ENCODE measurements at places on chromosomes 4 and X.

DNA sequence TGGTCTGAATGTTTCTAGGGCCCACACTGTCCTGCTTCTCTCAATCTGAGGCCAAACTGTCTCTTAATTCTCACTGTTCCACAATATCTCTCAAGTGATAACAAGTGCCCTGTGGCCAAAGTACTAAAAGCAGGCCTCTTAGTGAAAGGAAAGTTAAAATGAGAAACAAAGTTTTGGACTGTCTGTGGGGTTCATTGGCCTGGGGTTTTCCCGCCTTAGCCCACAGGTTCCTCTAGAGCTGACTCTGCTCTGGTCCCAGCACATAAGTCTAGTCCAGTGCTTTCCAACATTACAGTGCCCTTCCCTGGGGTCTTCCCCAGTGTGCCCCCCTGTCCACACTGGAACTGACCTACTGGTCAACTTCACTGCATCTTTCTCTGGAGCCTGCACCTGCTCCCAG lies 6.3 kb downstream of the MAGEB1 start:
- DNase-seq = no peak

DNA sequence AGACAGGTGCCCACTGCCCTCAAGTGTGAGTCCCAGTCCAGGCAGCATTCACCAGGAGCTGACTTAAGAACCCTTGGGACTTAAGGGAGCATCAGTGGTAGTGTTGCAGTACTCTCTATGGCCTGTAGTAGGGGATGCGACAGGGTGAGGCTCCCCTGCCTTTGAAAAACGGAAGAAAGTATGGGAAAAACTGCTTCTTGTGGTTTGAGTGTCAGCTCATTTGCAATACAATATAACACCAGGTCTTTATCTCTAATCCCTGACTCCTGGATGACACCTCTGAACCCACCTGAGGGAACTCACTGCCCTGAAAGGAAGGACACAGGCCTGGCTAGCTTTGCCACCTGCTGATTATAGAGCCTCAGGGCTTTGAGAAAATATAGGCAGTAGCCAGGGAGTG lies 176.0 kb downstream of the SMARCA1 start:
- no peak for DNase-seq

- DNase-seq = no peak
These were observed 4.1 kb downstream of the ATP1B4 start for GRCh38 chrX:120365968-120366367.

DNA sequence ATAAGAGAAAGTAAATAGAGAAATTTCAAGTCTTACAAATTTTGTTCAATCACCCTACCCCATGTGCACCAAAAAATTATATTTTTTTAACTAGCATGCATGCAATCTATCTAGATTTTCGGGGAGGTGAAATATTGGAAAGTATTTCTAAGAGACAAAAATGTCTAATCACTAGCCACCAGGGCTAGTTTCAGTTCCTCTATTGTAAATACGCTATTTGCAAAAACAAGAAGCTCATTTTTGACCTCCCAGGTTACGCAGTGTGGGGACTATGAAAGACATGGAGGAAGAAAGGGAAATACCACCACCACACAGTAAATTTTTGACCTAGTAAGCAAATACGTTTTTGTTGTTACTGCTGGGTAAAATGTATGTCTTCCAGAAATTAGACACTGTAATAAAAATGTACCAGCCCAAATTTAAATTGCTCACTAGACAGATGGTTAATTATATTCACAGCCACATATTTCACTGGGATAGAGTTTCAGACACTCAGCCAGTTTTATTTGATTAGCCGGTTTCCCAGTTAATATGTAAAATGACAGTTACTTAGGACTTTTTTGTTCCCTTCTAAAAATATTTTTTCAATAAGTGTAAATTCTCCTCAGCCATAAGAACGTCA lies 2.2 kb downstream of the NEXMIF start:
- DNase-seq = peak; percentile 13

GRCh38 chrX:151688695-151689094 lies 6.6 kb upstream of the PRRG3 start:
- no peak for DNase-seq

DNA sequence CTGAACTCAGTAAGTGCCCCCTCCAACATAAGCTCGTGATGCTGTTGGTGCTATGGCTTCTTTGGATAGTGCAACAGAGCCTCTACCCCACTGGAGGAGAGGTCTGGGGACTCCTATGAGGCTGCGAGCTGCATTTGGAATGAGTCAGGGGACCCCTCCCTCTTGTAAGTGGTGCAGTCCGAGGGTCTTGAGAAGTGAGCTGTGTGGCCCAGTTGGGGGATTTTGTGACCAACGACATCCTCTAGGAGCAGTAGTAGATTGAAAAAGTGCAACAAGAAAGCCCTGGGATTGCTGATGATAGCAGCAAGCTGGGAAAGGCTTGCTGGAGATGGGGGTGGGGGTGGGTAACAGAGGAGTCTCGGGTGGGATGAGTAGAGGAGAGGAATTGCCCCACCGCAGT lies 3.1 kb downstream of the FRMPD3 start:
- DNase-seq = no peak

DNA sequence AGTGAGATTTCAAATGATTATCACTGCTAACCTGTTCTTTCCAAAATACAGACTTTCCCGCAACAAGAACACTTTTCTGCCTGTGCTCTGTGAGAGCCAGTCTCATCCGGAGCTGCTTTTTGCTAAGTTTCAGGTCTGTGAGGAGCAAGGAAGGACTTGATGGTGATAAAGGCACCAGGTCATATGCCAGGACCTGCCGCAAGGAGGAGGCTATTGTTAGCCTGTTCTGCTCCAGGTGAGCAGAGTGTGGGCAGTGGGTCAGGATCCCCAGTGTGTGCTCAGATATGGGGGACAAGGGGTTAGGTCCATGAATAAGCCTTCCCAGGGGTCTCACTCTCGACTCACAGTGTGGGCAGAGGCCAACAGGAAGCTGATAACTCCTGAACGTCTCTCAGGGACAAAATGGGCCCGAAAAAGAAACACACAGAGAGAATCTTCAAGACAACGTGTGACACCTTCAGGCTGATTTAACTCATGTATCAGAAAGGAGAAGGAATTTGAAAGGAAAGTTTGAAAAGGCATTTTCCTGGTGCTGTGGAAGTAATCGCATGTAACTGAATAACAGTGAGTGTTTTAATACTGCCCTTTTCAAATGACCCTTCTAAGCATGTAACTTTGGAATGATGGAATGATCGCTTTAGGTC lies 57.7 kb upstream of the PDLIM3 start:
- no peak for DNase-seq

DNA sequence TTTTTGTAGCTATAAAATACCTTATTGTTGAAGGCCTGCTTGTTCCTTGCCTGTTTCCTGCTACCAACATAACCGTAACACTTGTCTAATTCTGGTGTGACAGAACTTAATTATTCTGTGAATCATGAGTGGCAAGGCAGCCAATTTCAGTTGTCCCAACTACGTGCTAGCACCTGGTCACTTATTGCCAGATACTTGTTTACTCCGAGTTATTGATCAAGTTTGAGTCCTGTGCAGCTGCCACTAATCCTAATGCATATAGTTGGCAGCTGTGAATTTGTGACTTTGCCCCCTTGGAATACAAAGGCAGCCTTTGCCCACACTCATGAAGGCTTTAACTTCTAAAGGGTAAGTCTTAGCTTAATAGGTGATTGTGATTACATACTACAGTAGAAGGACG lies 7.8 kb upstream of the RNF128 start:
- no peak for DNase-seq

DNA sequence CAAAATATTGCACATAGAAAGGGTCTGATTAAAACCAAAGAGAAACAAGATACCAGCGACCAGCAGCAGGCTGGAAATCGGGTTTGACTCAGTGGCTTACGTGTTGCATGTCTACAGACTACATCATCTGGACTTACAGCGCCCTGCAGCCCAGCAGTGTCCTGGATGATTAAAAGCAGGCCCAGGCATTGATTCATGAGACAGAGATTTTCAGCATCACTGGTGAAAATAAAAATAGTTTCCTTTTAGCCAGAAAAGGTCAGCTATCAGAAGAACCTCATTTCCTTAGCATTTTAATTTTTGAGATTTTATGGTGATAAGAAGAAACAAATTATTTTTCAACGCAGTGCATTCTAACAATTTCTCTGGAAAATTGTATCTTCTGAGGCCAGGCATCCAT lies 190.6 kb downstream of the PTTG2 start:
- no peak for DNase-seq

GRCh38 chrX:12647230-12647629 lies 144.0 kb upstream of the PRPS2 start:
- no peak for DNase-seq

GRCh38 chrX:69278031-69278687 lies 112.9 kb upstream of the PJA1 start:
- no peak for DNase-seq

- DNase-seq = peak; percentile 1
These were observed 532 bp downstream of the ZNF827 start for GRCh38 chr4:145937971-145938611.

DNA sequence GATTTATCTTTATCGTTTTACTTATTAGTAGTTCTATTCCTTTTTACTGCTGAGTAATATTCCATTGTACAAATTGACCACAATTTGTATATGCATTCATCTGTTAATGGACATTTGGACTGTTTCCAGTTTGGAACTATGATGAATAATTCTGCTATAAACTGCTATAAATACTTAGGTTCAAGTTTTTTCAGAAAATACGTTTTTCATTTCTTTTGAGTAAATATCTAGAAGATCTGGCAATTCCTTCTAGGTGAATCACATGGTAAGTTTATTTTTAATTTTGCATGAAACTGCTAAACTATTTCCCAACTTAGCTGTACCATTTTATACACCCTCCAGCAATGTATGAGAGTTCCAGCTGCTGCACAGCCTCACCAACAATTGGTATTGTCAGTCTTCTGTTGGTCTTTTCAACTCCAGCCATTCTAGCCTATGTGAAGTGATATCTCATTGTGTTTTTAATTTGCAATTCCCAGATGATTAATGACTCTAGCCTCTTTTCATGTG lies 22.2 kb downstream of the LIN54 start:
- no peak for DNase-seq

GRCh38 chr4:76762137-76763130 lies 135.5 kb downstream of the SOWAHB start:
- no peak for DNase-seq

DNA sequence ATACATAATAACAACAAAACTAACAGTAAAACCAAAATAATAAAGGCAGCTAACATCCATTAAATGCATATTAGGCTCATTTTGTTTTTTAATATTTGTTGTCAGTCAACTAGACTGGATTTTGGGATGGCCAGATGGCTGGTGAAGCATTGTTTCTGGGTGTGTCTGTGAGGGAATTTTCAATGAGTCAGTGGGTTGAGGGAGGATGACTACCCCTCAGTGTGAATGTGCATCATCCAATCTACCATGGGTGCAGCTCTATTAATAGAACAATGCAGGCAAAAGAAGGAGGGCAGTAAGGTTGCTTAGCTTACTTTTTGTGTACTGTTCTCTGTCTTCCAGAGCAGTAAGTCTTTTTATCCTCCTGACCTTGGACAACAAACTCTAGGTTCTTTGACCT lies 484.2 kb upstream of the HS3ST1 start:
- DNase-seq = no peak

GRCh38 chr4:53919535-53919934 lies 144.9 kb downstream of the CHIC2 start:
- DNase-seq = no peak

DNA sequence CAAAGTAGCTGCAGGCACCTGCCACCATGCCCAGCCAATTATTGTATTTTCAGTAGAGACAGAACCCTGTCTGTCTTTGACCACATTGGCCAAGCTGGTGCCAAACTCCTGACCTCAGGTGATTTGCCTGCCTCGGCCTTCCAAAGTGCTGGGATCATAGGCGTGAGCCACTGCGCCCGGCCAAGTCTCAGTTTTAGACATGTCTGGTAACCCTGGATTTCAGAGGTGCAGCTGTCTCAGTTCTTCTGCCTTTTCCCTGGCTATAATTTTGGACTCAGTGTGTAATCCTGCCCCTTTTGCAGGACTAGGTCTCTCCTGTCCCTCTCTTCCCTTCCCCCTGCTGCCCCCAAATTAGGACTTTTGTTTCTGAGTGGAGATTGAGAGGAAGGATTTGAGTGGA lies 46.6 kb downstream of the FAM193A start:
- no peak for DNase-seq

- no peak for DNase-seq
These were observed 13.4 kb upstream of the HERC5 start for GRCh38 chr4:88443486-88443885.

DNA sequence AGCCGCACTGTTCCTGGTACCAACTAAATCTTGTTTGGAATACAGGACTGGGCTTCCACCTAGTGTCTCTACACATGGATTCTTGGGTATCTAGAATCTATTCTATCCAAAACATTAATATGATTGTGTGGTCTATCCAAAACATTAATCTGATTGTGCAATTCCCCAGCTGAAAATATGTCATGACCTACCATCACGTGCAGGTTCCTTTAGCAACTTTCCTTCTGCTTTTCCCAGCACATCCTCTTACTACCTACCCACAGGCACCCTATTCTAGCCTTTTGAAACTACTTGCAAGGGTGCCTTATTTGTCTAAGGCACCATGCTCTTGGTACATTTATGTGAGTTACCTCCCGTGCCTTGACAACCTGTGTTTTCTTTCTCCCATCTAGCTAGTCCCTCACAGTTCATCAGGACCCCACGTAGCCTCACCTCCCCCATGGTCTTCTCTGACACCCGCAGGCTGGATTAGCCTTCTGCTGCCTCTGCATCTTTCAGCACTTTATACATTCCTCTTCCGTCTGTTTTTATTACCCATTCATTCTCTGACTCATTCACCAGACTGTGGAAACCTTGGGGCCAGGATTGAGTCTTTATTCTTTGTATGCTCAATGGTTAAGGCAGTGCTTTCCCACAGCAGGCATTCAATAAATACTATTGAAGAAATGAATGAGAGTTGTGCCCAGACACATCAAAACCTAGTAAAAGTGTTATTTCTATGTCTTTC lies 88.8 kb upstream of the FAM9B start:
- no peak for DNase-seq

- no peak for DNase-seq
These were observed 222.0 kb downstream of the PPP3CA start for GRCh38 chr4:101125045-101125942.

- no peak for DNase-seq
These were observed 131.6 kb downstream of the CEP135 start for GRCh38 chr4:56080384-56080783.

- DNase-seq = no peak
These were observed 1.5 kb upstream of the ANXA5 start for GRCh38 chr4:121698236-121698671.

- DNase-seq = no peak
These were observed 76.2 kb downstream of the CLDN34 start for GRCh38 chrX:10043386-10043785.

- DNase-seq = no peak
These were observed 49.2 kb upstream of the TLR2 start for GRCh38 chr4:153634738-153635353.

- DNase-seq = no peak
These were observed 427 bp downstream of the ZNF182 start for GRCh38 chrX:48003367-48003757.

DNA sequence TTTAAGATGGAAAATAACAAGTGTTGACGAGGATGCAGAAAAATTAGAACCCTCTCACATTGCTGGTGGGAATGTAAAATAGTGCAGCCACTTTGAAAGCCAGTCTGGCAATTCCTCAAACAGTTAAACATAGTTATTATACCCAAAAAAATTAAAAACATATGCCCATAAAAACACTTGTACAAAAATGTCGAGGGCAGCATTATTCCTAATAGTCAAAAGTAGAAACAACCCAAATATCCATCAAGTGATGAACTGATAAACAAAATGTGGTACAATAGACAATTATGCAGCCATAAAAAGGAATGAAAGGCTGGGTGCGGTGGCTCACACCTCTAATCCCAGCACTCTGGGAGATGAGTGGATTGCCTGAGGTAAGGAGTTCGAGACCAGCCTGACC lies 6.3 kb downstream of the IDS start:
- DNase-seq = no peak

GRCh38 chr4:52311464-52312125 lies 260.5 kb downstream of the SPATA18 start:
- DNase-seq = no peak

Measured in DMS79 treated with DMSO at 0.1 percent for 48 hours (cell line).